ENCODE measurements at places on chromosomes 2 and 18.

DNA sequence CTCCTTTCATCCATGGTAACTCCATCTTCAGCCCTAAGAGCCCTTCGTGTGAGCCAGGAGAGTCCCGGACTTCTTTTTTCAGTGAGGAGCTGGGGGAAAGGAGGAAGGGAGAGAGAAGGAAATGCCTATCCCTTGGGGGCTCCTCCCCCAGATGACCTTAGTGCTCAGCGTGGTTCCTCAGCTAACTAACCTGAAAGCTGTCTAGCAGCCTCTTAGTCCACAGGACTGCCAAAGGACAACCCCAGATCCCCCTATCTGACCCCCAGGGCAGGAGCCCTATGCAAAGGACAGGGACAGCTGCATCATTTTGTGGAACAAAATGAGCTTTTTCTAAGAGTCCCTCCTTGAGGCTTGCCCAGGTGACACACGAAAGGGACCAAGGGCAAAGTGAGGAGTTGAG lies 7.9 kb downstream of the SPR start:
- DNase-seq: no peak

- no peak for DNase-seq
Observed at GRCh38 chr2:212721026-212721451, 182.4 kb upstream of the ERBB4 start.

GRCh38 chr2:211216221-211216620 lies 659.8 kb downstream of the CPS1 start:
- no peak for DNase-seq

DNA sequence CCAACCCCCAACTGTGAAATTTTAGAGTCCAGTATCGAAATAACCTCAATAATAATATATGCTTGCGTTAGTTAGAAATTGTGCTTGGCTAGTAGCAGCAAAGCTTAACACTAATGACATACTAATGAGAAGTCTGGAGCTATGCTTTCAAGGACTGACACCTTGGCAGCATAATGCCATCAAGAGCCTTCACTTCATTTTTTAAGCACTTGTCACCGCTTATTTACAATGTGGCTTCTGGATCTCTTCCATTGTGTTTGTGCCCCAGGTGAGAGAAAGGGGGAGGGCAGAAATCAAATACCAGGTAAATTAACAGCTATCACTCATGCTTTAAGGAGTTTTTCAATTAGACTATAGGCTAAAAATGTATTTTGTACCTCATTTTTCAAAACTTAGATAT lies 101.5 kb downstream of the CDH7 start:
- DNase-seq: no peak

DNA sequence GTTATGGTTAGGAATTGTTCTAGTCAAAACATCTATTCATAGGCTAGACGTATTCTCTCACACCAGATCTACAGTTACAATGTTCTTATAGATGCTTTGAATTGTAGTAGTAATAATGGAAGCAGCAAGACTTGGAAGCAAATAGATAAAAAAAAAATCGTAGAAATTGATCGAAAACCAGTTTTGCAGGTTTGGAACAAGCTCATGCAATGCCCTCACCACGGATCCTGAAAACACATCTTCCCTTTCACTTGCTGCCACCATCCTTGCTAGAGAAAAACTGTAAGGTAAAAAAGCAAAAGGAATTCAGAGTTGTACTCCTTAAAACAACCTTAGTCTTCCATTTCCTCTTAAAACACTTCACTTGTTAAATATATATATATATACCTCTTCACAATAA lies 4.4 kb downstream of the SULT1C4 start:
- no peak for DNase-seq

DNA sequence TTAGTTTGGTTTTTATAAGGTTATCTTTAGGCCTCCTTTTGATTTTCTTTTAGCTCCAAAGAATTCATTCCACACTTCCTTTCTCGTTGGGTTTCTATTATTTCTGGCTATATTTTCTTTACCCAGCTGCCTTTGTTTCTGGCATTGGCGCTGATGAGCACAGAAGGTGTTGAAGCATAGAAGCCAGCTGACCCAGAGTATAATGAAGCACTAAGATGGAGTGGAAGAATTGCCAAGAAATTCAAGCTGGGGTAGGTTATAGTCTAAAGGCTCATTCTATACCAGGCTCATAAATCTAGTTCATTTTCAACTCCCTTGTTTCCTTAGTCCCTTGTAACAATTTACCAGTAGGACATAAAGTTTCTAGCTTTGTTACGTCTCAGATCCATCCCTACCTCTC lies 169.5 kb downstream of the HRH4 start:
- no peak for DNase-seq

DNA sequence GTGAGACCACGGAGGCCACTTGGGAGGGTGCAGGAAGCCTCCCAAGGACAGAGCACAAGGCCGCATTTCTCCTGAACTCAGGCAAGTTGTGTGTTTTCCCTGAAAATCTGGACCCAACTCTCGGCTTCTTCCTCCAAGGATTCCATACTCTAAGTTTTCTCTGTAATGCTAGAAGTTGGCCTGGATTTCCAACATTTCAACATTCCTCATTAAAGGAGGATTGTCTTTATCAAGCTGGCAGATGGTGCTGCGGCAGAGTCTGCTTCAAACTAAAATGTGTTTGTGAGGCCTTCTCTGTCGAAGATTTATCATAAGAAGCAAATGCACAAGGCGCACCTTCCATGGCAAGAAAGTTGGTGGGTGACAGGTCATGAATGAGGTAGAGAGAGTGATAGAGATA lies 94.4 kb upstream of the SATB2 start:
- no peak for DNase-seq

GRCh38 chr18:13545955-13546354 lies 180.4 kb downstream of the FAM210A start:
- no peak for DNase-seq

DNA sequence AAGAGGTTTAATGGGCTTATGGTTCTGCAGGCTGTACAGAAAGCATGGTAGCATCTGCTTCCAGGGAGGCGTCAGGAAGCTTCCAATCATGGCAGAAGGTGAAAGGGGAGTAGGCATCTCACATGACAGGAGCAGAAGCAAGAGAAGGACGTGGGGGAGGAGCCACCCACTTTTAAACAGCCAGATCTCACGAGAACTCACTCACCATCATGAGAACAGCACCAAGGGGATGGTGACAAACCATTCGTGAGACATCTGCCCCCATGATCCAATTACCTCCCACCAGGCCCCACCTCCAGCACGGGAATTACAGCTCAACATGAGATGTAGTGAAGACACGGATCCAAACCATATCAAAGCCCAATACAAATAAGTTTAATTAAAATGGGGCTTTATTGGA lies 113.8 kb downstream of the ATL2 start:
- DNase-seq: no peak

- no peak for DNase-seq
Observed at GRCh38 chr2:120910956-120911951, 175.6 kb downstream of the GLI2 start.

DNA sequence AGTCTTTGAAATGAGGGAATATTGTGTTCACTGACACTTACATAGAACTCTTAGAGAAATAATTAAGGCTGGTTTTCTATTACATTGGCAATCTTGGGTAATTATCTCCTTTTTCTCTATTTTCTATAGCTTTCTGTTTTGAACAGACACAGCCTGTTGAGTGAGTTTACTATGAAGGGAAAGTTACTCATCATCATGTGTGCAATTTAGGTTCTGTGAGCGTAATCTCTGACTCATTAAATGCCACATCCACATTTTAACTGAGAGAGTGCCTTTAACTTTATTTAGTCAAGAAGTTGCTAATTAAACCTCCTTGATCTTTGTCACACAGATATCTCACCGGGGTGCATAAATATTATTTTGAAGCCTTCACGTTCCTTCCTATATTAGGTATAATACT lies 174.0 kb upstream of the SLC8A1 start:
- DNase-seq: no peak

- DNase-seq: no peak
Observed at GRCh38 chr18:60966876-60967275, 366.4 kb upstream of the CDH20 start.

- no peak for DNase-seq
Observed at GRCh38 chr18:31634331-31634713, 42.6 kb downstream of the TTR start.

- no peak for DNase-seq
Observed at GRCh38 chr2:156380117-156380645, 47.7 kb upstream of the NR4A2 start.

GRCh38 chr2:215848698-215849097 lies 164.7 kb downstream of the MREG start:
- DNase-seq: no peak

- DNase-seq: peak; percentile 33
Observed at GRCh38 chr2:69770193-69770702, 28.3 kb downstream of the ANXA4 start.

- no peak for DNase-seq
Observed at GRCh38 chr2:120670371-120670770, 65.3 kb upstream of the GLI2 start.

DNA sequence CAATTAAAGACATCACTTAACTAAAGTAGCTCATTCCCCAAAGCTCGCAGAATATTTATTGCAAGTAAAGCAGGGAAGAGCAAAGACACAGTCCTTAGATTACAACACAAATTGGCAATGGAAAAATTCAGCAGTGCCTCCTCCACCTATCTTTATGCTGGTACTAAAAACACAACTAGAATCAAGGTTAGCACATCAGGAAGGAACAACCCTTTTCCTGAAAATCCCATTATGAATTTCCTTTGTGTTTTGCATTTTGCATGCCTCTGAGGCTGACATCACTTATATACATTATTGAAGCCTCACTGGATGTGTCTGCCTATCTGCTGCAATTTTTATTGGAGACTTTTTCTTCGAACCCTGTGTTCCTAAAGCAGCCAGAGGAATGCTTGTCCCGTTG lies 193.8 kb upstream of the STK17B start:
- no peak for DNase-seq

DNA sequence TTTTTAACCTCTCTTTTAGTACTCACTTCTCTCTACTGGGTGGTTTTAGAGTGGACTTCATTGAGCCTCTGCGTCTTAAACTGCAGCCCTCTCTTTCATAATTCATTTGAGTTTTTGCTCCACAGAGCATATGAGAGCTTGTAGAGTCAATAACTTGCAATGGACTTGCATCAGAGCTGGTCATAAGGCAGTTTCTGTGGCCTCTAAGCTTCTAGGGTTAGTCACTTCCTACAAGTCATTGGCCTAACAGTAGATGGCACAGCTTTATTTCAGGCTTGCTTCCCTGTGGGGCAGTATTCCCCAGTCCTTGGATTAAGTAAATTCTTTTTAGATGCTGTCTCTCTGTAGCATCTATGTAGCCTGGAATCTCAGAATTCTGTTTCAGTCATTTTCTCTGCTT lies 1435.7 kb downstream of the LRP1B start:
- no peak for DNase-seq
